ENCODE measurements at places on chromosomes 16 and 17.

DNA sequence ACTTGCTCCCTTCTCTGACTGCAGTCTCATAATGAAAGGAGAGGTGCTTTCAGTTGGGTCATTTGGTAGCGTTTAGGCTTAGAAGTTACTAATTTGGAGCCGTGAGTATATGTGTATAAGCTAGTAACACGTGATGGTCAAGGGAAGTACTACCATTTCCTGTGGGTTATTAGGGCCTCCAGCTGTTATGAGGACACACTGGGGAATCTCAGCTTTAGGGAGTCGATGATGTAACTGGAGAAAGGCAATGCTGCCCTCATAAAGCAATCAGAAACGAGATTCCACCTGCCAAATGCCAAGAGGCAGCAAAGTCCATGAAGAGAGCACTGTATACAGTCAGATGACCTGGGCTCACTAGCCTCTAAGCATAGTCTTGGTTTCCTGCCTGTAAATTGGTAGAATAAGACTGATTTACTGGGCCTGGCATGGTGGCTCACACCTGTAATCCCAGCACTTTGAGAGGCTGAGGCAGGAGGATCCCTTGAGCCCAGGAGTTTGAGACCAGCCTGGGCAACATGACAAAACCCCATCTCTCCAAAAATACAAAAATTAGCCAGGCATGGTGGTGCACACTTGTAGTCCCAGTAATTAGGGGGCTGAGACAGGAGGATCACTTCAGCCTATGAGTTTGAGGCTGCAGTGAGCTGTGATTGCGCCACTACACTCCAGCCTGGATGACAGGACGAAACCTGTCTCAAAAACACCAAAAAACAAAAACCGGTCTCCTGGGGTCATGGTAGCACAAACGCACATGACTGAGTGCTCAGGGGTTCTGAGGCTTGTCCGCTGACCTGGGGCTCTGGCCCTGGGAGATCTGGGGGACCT, 53.0 kb downstream of the SF3B3 start:
- DNase-seq, result no peak

- DNase-seq, result peak; percentile 39
Measured at GRCh38 chr16:22318690-22319358, 21.6 kb downstream of the POLR3E start.

DNA sequence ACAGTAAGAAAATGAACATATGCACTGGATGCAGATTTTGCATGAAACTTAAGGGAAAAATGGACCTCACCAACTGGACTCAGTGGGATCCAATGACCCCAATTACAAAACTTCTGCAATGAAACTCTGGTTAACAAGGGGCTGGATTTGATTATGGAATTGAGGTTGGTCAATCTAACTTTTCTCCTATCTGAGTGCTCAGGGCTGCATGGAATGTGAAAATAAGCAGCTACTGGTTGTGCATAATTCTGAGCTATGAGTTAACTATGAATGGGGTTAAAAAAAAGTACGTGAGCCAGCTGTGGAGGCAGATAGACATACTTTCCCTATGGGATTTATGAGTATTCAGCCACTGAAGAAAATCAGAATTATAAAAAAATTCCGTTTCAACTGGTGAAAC, 9.2 kb downstream of the FAM20A start:
- no peak for DNase-seq

DNA sequence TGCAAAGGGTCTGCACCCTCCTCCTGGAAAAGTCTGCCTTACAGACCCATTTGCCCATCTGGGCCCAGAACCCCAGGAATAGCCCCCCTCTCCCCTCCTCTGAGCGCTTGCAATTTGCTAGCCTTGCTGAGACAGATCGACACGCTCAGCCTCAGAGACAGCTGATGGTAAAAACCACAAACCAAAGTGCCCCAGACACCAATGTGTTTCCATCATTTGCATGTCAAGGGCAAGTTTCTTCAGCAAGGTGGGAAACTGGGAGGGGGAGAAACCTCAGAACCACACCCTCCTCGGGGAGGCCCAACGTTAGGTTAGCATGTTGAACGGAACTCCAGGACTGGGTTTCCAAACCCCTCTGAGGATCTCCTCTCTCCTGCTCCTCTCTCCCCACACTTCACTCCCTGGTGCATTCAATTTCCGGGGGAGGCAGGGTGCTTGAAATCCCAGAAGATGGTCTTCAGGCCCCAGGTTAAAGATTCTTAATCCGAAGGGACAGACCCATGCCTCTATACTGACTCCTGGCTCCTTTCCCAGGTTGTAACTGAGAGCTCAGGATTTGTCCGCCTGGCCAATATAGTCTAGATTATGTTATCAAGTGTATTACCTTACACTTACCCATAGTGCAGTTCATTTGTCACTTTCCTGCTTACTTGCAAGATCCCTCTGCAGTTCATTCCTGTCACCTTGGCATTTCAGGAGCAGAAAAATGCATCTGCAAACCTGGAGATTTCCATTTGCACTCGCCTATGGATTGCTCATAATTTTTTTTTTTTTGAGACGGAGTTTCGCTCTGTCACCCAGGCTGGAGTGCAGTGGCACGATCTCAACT, 1.3 kb upstream of the CUEDC1 start:
- peak; percentile 20 for DNase-seq

- no peak for DNase-seq
Measured at GRCh38 chr16:70790815-70791214, 10.1 kb downstream of the VAC14 start.

DNA sequence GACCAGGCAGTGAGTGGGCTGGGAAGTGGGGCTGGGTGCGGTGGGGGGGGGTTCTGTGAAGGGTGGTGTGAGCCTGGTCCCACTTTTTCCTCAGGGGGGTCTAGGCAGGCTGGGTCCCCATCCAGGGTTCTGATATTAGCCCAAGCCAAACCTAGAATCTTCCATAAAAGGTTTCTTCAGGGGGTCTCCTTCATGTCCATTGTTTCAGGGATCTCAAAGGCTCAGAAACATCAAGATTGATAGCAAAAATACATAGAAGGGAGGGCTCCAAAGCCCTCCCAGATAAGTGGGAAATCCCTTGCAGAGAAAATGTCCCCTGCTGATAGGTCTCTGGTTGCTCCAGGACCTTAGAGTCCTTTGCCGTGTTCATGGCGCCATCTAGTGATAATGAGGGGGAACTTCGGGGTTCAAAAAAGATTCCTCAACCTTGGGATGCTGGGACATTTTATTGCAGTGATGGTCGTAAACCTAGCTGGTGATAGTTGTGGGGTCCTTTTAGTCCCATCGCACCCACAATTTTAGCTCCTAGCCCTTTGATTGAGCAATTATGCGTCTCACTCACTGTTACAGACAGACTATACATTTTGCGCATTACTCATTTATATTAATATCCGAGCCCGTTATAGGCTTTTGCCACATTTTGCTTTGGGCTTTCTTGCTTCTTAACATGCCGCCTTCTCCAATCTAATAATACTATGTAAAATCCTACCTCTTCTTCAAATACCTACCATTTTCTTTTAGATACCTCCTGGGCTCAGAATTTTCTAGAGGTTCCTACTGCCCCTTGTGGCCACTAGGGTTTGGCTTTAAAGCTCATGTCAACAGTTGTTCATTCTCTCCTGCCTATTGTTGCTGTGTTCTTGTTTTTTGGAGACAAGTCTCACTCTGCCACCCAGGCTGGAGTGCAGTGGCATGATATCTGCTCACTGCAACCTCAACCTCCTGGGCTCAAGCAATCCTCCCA, 35.1 kb downstream of the IGF2BP1 start:
- DNase-seq, result no peak

DNA sequence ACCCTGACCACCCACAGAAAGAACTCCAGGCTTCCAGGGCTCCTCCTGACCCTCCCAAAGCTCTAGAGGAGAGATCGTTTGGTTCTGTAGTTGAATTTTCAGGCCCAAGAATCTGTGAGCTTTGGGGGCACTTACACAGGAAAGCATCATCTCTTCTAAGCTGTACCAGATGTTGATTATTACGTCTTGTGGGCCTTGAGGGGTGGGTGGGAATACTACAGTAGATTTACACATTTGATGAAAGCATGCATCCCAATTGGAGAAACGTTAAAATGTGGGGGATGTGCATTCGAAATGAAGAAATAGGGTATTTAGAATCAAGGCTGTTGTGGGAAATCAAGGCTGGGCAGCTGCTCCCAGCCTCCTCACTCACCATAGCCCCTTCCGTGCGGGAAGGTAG, 61.9 kb downstream of the MGAT5B start:
- no peak for DNase-seq

DNA sequence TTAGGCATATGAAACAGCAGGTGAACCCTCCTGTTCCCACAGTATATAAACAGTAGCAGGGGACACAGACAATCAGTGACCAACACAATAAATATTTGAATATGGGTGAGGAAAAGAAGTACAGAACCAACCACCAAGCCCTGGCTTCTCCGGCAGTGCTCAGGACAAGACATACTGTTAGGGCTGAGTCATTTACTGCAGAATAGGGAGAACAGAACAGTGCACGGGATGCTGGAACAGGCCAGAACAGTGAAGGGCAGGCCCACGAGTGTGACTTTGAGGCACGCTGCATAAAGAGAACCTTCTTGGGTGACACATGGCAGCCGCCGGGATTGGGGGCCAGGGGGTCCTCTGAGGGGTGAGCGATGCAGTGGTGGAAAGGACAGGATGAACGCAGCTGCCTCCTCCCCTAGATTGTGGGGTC, 160.4 kb downstream of the CMIP start:
- no peak for DNase-seq

DNA sequence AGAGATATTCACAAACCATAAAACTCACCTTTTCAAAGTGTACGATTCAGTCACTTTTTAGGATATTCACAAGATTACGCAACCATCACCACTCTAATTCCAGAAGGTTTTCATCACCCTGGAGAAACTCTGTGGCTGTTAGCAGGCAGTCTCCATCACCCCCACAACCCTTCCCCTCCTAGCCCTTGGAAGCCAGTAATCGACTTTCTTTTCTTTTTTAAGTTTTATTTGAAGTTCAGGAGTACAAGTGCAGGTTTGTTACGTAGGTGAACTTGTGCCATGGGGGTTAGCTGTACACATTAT, 363.5 kb downstream of the CPPED1 start:
- no peak for DNase-seq

DNA sequence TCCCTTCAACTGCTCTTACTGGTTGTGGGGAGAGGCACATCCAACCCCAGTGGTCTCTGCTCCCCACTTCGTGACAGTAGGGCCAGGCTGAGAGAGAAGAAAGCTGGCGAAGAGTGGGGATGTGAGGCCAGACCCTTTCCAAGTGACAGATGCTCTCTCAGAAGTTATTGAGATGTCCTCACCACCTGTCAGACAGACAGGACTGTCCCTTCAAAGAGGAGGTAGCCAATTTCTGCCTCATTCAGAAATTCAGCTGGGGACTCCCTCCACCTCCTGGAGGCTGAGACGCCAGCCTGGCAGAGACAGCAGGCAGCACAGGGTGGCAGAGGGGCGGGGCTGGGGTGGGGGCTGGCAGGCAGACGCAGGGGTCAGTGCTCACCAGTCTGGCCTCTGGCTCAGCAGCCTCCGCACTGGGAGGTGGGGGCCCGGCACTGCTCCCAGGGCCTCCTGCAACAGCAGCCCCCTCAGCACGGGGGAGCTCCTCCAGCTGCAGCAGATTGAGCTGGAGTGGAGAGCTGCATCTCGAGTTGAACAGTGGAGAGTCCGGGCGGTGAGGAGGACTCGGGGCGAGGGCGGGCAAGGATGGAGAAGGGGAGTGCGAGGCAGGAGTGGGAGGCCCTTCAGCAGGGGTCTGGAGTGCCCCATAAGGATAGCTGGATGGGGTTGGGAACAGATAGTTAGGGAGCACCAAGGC, 9.2 kb downstream of the PER1 start:
- no peak for DNase-seq

GRCh38 chr17:77208856-77209255, 68.1 kb downstream of the SEC14L1 start:
- no peak for DNase-seq

- DNase-seq, result no peak
Measured at GRCh38 chr16:10352262-10352661, 33.6 kb upstream of the ATF7IP2 start.

DNA sequence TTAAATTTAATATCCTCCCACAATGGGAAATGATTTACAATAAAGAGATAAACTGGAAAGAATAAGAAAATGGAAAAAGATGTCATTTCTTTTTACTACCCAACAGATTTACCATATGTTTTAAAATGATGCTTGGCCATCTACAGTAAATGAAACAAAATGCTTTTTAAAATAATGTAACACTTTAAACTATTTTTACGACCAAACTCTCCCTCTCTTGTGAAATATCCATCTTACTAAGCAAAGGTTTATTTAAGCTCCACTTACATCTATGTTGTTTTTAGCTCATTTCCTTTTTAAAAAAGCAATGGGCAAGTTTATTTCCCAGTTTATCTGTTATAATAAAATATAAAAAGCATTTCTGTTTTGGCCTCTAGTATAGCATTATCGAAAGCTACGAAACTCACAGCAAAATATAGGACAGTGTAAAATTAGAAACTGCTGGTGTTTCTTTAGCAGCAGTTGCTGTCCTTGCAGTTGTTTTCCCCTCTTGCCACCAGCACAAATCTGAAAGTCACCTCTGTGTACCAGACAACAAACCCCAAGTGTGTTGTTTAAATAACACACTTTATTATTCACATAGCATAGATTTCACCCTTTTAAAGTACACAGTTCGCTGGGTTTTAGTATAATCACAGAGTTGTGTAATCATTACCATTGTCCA, 195.1 kb downstream of the CDRT15L2 start:
- no peak for DNase-seq

GRCh38 chr16:17691106-17691898, 220.5 kb upstream of the XYLT1 start:
- no peak for DNase-seq

- no peak for DNase-seq
Measured at GRCh38 chr17:40556198-40556661, 9.0 kb downstream of the CCR7 start.

GRCh38 chr16:73713778-73714495, 582.7 kb upstream of the PSMD7 start:
- no peak for DNase-seq

DNA sequence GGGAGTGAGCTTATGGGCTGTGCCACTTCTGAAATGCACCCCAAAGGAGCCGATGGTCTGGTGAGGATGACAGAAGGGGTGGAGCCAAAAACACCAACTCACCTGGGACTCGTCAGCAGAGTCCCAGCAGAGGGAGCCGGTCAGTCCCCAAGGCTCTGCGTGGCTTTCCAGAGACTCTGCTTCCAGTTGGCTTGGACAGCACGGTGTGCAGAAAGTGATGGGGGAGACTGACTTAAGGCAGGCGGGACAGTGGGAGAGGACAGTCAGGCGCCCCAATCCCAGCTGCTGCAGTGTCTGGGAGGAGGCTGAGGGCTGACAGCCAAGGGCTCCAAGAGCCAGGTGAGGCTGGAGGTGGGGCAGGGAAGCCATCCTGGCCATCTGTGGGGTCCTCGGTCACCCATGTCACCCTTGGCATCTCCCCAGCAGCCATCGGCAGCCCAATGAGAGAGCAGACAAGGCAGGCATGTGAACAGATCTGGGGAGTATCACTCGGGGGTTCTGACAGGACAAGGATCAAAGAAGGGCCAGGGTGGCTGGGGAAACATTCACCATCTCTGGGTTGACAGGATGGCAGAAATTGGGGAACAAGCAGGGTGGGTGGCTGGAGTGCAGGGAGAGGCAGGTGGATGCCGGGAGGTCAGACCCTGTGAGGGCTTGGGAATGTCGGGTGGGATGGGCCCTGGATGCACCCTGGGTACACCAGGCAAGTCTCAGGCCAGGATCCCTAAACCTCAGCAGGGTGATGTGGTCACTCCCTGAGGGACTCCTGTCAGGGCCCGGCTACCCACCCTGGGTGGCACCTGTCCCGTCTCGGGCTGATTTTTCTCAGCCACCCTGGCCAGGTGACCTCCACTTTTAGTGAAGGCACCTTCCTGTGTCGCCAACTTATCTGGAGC, 8.9 kb upstream of the KRTAP17-1 start:
- no peak for DNase-seq

- no peak for DNase-seq
Measured at GRCh38 chr17:8695916-8696415, 48.7 kb downstream of the CCDC42 start.

- no peak for DNase-seq
Measured at GRCh38 chr17:27956601-27957445, 63.7 kb upstream of the LYRM9 start.

All from activated effector memory CD4-positive, alpha-beta T cell treated with Interleukin-2 at 50 U/mL for 16 hours (primary cell).